Neural crest cell (in vitro differentiated cells): ENCODE measurements at places on chromosomes 16 and 17.

DNA sequence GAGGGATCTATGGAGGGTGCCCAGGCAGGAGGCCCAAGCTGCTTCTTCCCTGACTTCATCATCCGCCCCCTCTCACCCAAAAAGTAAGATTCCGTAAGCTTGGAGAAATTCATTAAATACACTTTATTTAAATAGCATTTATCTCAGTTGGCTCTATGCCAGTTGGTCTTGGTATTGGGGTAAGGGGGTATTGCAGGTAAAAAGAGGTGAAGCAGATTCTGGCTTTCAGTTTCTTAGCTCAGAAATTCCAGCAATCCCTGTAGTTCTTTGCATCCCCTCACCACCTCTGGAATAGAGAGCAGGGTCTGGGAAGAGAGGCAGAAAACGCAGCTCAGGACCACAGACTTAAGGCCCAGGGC is 750 bp upstream of the ALDOC start:
- no peak for DNase-seq
- H3K4me3 ChIP-seq: no peak overlapping the region
- no peaks in the 10 kb centered on the region for H3K27me3 ChIP-seq
- no peak overlapping the region for H3K27ac ChIP-seq
- peaks cover 13% of the 10 kb centered on the region for H3K4me1 ChIP-seq
- peaks cover 17% of the 10 kb centered on the region for H3K36me3 ChIP-seq

DNA sequence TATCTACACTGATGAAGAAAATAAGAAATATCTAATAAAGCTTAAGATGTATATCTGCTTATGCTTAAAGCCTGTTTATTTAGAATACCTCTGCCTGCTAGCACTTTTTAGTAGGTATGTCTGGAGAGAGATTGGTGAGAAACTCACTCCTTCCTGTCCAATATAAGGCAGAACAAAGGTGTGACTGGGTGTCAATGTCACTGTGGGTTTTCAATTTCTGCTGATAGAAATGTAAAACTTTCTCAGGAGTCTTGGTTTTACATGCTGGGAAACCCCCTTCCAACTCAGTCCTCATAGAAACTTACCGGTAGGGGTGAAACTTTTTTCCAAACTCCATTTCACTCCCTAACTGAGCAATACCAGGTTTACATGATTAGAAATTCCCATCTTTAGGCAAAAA is 17.8 kb upstream of the MPHOSPH6 start:
- H3K4me1 ChIP-seq: no peaks in the 10 kb centered on the region
- H3K27me3 ChIP-seq: no peaks in the 10 kb centered on the region
- no peaks in the 10 kb centered on the region for H3K36me3 ChIP-seq
- DNase-seq: no peak

GRCh38 chr17:44522883-44523671 is 19.9 kb upstream of the GPATCH8 start:
- no peaks in the 10 kb centered on the region for H3K4me1 ChIP-seq
- H3K27me3 ChIP-seq: no peaks in the 10 kb centered on the region
- peaks cover 3% of the 10 kb centered on the region for H3K36me3 ChIP-seq
- H3K27ac ChIP-seq: no peak overlapping the region
- no peak overlapping the region for H3K4me3 ChIP-seq

DNA sequence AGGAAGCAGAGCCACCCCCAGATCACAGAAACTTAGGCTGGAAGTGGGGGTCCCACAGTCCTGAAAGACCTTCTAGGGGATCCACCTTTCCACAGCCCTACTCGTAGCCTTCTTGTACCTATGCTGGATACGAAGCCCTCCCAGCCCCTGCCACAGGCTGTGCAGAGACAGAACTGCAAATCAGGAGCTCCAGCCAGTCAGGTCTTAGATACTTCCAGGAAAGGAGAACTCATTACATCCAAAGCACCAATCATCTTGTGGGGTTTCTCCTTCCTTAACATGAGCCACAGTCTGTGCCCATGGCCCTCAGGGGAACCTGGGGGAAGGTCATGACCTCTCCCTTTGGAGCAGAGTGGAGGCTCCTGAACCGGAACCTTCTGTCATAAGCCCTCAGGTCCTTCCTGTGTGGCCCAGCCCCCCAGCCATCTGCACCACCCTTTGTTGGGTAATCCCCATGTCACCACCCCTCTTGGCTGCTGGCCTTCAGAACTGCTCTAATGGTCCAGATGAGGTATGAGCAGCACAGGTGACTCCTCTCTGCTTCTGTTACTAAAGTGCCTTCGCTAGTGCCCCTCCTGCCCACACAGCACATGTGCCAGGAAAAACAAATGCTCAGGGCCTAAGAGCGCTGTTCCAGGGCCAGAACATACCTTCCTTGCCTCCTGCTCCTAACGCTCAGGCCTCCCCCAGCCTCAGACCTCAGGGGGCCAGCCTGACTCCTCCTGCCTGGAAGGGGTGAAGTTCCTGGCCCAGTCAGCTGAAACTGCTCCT is 14.6 kb downstream of the SRCIN1 start:
- peaks cover 40% of the 10 kb centered on the region for H3K4me1 ChIP-seq
- H3K36me3 ChIP-seq: no peaks in the 10 kb centered on the region
- DNase-seq: no peak

GRCh38 chr16:6132121-6132520 is 1034.5 kb upstream of the EEF2KMT start:
- H3K27ac ChIP-seq: no peak overlapping the region
- H3K27me3 ChIP-seq: peaks cover 19% of the 10 kb centered on the region
- DNase-seq: no peak
- no peaks in the 10 kb centered on the region for H3K4me1 ChIP-seq

DNA sequence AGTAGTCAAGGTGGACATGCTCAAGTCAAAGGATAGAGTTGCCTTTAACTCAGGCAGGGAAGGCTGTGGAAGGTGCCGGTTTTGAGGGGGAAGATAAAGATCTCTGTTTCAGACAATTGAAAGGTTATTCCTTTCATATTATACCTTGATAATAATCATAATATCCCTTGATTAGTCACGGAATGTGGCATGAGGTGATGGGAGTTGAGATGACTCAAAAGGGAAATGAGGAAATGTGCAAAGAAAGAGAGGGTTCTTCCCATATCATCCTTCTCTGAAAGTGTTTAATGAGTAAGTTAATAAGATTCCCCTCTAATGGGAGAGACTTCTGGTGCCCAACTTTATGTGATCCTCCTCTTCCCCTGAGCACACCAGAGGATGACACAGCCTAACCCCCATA is 43.1 kb upstream of the HS3ST2 start:
- no peaks in the 10 kb centered on the region for H3K36me3 ChIP-seq
- H3K4me3 ChIP-seq: no peak overlapping the region
- peaks cover 15% of the 10 kb centered on the region for H3K4me1 ChIP-seq
- no peak overlapping the region for H3K27ac ChIP-seq

- DNase-seq: peak; percentile 68
- H3K27me3 ChIP-seq: peaks cover 15% of the 10 kb centered on the region
- peaks cover 25% of the 10 kb centered on the region for H3K36me3 ChIP-seq
Observed at GRCh38 chr16:85662482-85662812, 26.3 kb downstream of the GINS2 start.

GRCh38 chr16:19127205-19127604 is 13.4 kb downstream of the ITPRIPL2 start:
- peaks cover 16% of the 10 kb centered on the region for H3K36me3 ChIP-seq
- no peaks in the 10 kb centered on the region for H3K27me3 ChIP-seq
- no peak overlapping the region for H3K27ac ChIP-seq
- DNase-seq: no peak
- no peak overlapping the region for H3K4me3 ChIP-seq
- peaks cover 36% of the 10 kb centered on the region for H3K4me1 ChIP-seq

DNA sequence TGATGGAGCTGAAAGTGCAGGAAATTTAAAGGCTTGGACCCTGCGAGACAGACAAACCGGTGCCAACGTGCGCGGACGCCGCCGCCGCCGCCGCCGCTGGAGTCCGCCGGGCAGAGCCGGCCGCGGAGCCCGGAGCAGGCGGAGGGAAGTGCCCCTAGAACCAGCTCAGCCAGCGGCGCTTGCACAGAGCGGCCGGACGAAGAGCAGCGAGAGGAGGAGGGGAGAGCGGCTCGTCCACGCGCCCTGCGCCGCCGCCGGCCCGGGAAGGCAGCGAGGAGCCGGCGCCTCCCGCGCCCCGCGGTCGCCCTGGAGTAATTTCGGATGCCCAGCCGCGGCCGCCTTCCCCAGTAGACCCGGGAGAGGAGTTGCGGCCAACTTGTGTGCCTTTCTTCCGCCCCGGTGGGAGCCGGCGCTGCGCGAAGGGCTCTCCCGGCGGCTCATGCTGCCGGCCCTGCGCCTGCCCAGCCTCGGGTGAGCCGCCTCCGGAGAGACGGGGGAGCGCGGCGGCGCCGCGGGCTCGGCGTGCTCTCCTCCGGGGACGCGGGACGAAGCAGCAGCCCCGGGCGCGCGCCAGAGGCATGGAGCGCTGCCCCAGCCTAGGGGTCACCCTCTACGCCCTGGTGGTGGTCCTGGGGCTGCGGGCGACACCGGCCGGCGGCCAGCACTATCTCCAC is at the start of gene NOG:
Gene NOG (plus strand): TSS at position 54 of the 674 bp plus-strand sequence. CDS start 525 bp downstream, at position 579.
- H3K36me3 ChIP-seq: no peaks in the 10 kb centered on the region
- peaks cover 74% of the 10 kb centered on the region for H3K27me3 ChIP-seq
- DNase-seq: peak; percentile 57
- peak within 1 kb of the TSS; percentile 96 for H3K4me3 ChIP-seq
- no peak within 1 kb of the TSS for H3K27ac ChIP-seq

DNA sequence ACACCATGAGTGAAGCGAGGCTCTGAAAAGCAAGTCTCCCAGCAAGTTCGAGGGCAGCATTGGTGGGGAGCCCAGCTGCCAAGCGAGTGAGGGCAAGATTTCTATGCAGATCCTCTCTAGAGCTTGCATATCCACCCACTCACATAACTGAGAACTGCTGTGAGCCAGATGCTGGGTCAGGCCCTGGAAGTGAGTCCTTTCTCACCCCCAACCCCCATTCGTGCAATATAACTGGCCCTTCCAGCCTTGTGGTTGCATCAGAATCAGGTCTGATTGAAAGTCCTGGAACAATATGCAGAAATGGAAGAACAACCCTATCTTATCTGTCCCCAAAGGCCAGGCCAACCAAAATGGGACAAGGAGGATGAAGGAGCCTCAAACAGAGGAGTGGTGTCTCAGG is 146.6 kb downstream of the IRX5 start:
- H3K36me3 ChIP-seq: no peaks in the 10 kb centered on the region
- H3K4me1 ChIP-seq: peaks cover 5% of the 10 kb centered on the region
- H3K4me3 ChIP-seq: no peak overlapping the region
- no peak overlapping the region for H3K27ac ChIP-seq
- H3K27me3 ChIP-seq: no peaks in the 10 kb centered on the region

DNA sequence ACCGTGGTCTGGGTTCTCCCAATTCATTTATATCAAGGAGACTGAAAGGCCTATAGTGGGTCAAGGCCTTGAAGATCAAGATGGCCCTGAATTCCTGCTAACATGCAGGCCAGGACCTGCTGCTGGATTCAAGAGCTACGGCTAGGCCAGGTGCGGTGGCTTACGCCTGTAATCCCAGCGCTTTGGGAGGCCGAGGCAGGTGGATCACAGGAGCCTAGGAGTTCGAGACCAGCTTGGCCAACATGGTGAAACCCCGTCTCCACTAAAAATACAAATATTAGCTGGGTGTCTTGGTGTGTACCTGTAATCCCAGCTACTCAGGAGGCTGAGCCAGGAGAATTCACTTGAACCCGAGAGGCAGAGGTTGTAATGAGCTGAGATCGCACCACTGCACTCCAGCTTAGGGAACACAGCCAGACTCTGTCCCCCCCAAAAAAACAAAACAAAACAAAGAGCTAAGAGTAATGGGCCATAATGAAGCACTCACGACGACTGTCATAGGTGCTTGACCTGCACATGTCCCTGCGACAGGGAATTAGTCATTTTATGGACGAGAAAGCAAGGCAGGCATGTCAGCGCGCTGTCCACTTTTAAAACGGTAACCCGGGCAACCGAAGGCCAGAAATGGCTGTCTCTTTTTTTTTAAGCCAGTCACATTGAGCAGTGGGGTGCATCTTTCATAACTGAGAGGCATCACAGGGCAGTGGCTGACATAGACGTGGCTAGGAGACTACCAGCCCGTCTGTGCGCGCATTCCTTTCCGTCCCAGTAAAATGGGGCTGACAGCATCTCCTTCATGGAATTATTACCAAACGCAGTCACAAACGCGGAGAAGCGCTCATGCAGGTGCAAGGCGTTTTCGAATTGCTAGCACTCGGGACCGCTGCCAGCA is 1.0 kb upstream of the FBRS start:
- peaks cover 5% of the 10 kb centered on the region for H3K36me3 ChIP-seq
- H3K27ac ChIP-seq: peak overlapping the region; percentile 93
- H3K27me3 ChIP-seq: peaks cover 3% of the 10 kb centered on the region
- peak overlapping the region; percentile 86 for H3K4me3 ChIP-seq

DNA sequence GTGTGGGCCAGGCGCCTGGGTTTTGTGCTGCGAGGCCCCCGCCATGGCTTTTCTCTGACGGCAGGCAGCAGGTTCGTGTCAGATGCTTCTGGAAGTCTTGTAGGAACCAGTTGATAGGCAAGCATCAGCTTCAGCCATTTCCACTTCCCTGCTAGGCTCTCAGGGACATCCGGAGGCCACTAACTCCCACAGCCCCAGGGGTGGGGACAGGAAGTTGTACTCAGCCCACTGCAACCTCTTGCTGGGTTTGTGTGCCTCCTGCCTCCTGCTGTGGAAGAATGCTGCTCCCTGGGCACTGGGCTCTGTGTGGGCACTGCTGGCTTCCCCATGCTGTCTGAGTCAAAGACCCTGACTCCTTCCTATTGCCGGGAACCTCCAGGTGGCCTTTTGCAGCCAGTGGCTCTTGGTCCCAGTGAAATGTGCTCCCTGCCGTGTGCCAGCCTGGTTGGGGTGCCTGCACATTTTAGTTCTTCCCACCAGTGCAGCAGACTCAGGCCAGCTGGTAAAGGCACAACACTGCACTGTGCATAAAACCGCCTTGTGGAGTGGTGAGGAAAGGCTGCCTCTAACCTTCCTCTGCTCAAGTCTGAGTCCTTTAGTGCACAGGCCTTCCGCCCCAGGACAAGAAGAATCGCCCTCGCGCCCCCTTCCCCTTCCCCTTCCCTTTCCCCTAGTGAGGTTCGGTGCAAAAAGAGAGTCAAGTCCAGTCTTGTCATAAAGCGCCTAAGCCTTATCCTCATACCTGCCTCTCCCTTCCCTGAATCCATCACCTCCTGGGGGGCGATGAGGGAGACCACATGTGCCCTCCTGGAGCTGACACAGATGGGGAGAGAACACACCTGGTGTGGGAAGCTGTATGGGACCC is 16.6 kb downstream of the LDHD start:
- H3K27ac ChIP-seq: peak overlapping the region; percentile 75
- H3K4me3 ChIP-seq: no peak overlapping the region
- peaks cover 35% of the 10 kb centered on the region for H3K4me1 ChIP-seq
- no peaks in the 10 kb centered on the region for H3K27me3 ChIP-seq

GRCh38 chr17:75271955-75272847 is 1.2 kb upstream of the MIF4GD start:
- DNase-seq: no peak
- peaks cover 17% of the 10 kb centered on the region for H3K4me1 ChIP-seq
- H3K4me3 ChIP-seq: peak overlapping the region; percentile 81
- peaks cover 3% of the 10 kb centered on the region for H3K36me3 ChIP-seq
- no peak overlapping the region for H3K27ac ChIP-seq
- H3K27me3 ChIP-seq: no peaks in the 10 kb centered on the region

DNA sequence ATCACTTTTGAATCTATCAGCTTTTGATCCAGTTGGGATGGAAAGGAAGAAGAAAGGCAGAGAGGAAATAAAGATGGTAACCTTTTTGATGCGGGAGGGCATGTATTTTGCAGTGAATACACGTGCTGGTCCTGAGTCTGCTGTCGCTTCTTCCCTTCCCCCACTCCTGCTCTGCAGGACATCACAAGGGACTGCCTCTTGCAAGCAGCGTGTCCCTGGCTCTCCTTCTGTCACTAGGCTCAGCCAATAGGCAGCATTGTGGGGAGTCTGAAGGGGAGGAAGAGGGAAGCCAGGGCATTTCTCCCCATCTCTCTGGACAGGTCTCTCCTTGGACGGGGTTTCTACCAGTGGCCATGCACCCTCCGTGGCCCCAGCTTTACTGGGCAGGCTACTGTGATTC is 15.7 kb upstream of the WFDC1 start:
- H3K27ac ChIP-seq: no peak overlapping the region
- DNase-seq: no peak
- peaks cover 27% of the 10 kb centered on the region for H3K4me1 ChIP-seq
- peaks cover 2% of the 10 kb centered on the region for H3K27me3 ChIP-seq
- no peaks in the 10 kb centered on the region for H3K36me3 ChIP-seq
- no peak overlapping the region for H3K4me3 ChIP-seq
